Choroid plexus epithelial cell (primary cell): ENCODE measurements at places on chromosomes 6 and 20.

- no peak for DNase-seq
Observed at GRCh38 chr6:27874016-27874415, 38.2 kb downstream of the OR2B2 start.

DNA sequence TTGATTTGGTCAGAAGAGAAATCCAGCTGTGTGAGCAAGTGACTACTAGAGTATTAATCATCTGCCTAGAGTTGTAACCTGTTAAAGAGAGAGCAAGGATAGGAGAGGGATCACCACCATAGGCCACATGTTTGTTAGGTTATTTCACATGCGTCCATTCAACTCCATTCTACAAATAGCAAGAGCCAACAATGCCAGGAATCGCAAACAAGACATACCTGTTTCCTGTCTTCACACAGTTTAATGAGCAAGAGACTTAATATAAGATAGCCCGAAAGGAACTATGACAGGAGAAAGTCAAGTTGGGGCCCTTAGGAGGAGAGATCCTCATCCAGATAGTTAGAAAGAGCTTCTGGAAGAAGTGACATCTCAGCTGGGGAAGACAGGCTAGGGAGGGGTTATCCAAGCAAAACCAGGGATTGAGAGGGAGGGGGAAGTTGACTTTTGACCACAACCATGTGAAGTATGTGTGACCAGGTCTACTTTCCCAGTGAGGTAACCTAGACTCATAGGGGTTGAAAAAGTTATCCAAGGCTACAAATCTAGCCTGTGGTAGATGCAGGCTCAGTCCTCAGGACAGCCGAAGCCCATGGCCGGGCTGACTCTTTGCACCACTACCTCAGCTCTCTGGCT, 147.4 kb downstream of the ALDH8A1 start:
- no peak for DNase-seq

DNA sequence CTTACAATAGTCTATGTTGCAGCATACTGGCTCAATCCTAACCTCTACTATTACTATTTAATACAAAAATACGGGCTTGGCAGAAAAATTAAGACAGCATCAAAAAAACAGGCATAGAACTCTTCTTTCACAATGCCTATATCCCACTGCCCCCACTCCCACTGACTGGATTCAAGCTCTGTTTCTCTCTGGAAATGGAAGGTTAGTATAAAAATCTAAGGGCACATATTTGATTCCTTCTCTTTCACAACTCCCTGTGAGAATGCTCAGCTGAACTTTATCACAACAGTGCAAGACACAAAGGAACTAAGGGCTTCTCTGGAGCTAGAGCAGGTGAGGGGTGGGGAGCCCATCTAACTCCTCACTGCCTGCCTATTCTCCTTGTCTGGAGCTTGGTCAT, 258.4 kb upstream of the FAM83B start:
- peak; percentile 55 for DNase-seq

DNA sequence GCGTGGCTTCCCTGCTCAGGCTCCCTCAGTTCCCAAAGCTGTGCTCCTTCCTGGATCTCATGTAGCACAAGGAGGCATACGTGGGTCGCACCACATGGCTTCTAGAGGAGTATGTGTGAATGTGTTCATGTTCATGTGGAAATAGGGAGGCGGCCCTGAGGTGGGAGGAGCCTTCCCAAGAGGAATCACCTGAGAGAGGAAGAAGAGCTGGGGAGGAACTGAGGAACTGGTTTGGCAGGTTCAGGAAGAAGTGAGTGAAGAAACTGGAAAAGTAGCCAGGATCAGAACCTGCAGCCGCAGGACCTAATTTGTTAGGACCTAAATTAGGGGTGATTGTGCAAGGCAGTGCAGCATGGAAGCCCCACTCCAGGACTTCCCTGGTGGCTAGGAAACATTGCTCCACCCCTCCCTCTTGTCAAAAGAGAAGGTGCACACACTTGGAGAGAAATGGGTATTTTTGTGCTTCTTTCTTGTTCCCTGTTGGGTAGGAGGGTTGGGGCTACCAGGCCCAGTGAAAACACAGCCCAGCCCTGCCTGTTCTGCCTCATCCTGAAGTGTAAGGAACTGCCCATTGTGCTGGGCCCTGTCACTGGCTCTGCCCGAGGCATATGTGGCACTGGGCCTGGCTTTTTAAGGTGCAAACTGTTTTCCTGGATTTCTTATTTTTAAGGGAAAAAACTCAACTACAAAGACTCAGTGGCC, 20.7 kb downstream of the SYNJ2 start:
- no peak for DNase-seq

DNA sequence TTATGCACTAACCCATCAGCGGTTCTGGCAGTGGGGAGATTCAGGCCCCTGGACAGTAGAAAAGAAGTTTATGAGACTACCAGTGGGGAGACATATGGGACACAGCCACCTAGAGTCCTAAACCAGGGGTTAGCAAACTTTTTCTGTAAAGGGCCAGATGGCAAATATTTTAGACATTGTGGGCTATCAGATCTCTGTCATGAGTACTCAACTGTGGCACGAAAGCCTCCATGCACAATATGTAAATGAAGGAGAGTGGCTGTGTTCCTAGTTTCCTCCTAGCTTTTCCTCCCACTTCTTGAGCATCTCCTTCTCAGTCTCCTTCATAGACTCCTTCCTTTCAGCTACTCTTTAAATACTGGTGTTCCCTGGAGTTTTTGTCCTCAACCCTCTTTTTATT, 3.3 kb upstream of the HLA-DMA start:
- DNase-seq, result no peak

DNA sequence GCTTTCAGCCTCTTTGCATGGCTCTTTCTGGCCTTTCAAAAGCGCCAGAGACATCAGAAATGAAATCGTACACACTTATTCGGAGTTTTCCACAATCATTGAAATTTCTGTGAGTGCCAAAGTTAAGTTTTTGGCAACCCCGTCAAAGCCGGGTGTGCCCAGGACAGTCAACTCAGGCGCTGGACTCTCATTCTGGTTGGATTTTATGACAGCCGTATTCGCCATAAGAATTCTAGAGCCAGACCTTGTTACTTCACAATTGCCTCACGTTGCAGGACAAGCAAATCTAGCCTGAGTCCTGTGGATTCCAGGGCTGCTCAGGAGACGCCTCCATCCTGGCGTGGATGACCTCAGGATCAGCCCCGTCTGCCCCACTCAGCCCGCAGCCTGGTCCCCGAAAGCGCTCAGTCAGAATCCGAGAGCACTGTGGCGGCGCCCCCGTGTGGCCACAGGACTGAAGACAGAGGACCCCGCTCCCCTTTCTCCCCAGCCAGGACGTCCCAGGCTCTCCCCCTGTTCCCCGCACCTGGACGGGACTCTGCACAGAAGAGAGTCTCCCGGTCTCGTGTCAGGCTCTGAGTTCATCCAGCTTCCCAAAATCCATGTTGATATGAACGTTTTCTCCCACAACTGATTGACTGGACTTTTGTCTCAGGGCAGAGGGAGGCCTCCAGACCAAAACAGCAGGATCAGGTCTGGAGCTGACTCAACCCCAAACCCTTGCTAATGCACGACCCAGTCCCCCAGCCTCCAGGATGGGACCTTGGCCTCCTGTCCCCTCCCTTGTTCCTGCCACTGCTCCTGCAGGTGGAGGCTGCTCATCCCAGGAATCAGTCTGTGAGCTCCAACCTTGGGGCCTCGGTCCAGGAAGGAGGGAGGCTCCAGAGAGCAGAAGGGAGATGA, 38.2 kb downstream of the MICA start:
- peak; percentile 63 for DNase-seq

DNA sequence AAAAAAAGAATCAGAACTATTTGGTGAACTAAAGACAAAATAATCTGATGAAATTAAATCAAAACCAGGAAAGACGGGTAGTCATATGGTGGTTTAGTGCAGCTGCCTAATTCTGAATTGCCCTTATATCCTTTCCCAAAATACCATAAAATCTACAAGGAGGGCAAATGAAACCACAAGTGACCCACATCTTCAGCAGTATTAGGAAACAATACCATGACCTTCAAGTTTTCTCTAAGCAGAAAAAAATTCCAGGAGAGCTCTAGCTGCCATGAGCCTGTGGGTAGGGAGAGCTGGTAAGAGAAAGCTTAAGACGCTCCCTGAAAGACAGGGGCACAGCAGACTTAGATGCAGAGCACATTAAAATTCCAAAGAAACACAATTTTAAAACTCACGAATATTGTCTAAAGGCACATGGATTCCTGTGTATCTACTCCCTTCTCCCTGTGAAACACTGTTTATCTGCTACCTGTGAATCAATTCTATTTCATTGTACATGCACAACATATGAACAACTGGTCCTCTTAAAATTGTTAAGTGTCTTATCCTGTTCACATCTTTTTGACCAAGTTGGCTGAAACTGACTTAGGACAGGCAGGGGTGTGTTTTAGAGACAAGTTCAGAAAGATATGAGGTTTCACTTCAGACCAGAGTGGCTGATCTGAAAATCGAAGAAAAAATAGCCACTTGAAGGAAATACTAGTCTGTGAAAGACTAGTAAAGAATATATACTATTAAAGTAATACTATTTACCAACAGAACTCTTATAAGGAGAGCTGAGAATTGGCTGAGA, 153.6 kb upstream of the SHLD1 start:
- no peak for DNase-seq

DNA sequence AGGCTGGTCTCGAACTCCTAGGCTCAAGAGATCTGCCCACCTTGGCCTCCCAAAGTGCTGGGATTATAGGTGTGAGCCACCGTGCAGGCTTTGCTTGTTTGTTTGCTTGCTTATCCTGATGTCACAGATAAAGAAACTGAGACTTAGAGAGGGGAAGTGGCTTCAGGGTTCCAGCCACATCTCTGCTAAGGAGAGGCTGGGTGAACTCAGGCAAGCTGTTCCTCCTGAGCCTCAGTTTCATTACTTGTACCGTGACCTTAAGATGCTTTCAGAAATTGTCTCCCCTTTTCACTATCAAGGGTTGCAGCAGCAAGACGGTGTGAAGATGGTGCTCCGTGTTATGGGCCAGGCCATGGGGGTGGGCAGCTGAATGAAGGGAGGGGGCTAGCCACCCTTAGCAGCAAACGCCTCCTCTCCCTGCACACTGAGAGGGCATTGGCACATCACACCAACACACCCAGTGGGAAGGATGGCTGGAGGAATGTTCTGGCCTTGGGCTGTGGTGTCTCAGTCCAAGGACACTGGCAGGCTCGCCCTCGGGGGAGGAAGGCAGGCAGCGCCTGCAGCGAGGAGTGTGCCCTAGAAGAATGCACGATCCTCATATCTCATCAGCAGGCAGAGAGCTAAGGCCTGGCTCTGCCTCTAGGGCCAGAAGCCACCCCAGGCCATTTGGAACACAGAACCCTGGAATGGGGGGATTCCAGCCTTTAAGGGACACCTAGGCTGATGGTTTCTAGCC, 48.2 kb upstream of the TLDC2 start:
- no peak for DNase-seq

GRCh38 chr6:3529721-3530120, 72.9 kb upstream of the SLC22A23 start:
- no peak for DNase-seq

GRCh38 chr6:454148-454991, 62.8 kb downstream of the IRF4 start:
- DNase-seq, result no peak

DNA sequence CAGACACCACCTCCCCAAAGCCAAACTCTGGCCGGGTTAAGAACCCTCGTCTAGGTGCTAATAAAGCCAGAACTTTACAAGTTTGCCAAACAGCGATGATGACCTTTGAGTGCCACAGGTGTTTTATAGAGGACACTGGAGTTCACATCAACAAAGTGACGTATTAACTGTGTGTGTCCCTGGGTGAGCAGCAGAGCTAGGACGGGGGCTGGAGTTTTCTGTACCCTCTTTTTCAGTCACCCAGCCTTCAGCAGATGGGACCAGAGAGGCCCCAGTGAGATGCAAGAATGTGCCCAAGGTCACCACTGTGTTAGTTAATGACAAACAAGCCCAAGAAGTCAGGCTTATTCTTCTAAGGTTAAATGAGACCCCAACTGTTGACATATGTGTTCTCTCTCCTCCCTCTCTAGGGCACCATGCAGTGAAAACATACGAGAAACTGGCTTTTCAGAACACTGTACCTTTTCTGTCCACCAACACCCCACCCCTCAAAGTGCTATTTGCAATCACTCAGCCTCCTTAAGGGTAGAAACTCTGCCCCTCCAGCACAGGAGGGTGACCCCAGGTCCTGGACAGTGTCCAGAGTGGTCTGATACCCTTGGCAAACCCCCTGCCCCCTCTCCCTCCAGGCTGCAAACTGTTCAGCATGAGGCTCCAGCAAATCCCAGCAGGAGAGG, 5.2 kb downstream of the SDC4 start:
- no peak for DNase-seq

GRCh38 chr6:88358846-88359245, 192.7 kb upstream of the CNR1 start:
- peak; percentile 73 for DNase-seq

GRCh38 chr6:3517350-3517749, 60.5 kb upstream of the SLC22A23 start:
- peak; percentile 93 for DNase-seq

DNA sequence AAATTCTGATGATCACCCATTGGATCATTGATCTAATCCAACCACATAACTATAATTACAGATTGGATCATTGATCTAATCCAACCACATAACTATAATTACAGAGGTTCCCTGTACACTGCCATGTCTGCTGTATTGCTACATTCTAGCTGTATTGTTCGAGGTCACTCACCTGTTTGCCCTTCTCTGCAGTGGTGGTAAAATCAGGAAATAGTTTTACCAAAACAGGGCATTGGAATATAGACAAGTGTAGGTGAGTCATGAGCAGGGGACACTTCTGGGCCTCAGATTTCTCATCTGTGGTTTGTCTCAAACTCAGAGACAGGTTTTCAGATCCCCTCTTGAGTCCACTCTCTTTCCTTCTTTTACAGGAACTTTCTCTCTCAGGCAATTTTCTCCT, 9.0 kb upstream of the AFDN start:
- no peak for DNase-seq

GRCh38 chr20:6122111-6122872, 538 bp downstream of the FERMT1 start:
- peak; percentile 54 for DNase-seq

DNA sequence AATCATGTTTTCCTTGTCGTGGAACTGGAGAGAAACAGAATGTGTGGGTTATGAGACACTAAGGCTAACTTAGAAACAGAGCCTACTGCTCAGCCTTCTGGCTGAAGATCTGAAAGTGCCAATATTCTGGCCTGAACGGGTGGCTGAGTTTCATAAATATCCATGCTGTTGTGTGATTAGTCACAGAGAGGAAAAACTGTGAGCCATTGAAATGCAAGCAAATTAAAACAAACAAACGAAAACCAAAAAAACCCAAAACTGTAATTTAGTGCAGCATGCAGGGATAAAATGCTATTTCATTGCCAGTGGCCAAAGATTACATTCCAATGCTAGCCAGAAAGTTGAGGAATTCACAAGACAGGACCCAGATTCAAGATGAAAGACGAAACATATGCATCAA, 315.1 kb downstream of the UBE3D start:
- peak; percentile 14 for DNase-seq

- no peak for DNase-seq
Observed at GRCh38 chr6:34053721-34054120, 92.2 kb downstream of the GRM4 start.

GRCh38 chr20:12698817-12699216, 310.0 kb upstream of the SPTLC3 start:
- no peak for DNase-seq

DNA sequence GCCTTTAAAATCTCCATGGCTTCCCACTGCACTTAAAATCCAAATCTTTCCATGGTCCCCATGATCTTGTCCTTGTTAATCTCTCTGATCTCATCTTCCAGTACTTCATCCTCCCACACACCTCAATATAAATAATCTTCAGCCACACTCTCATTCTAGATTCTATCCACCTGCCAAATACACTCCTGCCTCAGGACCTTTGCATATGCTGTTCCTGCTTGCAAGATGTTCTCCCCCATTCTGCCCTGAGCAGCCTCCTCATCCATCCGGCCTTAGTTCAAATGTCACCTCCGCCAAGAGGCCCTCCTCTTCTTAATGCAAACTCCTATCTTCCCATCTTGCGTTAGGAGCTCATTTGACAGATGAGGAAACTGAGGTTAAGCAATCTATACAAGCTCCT, 77.4 kb downstream of the PREX1 start:
- no peak for DNase-seq
